NCI-H2081 treated with DMSO at 0.1 percent for 48 hours (cell line): ENCODE measurements at places on chromosomes 2 and 18.

DNA sequence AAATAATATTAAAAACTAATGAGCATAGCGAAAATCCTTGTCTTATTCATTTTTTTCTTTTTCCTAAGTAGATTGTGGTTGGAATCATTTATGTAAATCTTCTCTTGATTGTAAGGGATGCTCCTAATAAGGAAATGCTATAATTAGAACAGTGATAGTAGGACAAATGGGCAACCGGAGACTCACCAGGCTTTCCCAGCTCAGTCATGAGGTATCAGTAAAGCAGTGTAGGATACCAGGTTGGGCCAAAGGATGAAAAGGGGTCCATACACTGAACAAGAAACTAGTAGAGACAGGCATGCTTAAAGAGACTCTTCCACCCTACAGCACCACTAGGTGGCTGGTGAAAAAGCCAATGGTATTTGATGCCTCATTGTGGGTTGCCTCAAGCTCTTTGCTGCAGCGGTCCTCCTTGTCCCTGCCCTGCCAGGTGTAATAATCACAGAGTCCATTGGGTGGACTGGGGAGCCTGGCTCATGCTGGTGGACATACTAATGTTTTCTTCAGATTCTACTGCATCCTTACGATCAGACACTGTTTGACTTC, 71.4 kb upstream of the FAM98A start:
- no peak for DNase-seq

DNA sequence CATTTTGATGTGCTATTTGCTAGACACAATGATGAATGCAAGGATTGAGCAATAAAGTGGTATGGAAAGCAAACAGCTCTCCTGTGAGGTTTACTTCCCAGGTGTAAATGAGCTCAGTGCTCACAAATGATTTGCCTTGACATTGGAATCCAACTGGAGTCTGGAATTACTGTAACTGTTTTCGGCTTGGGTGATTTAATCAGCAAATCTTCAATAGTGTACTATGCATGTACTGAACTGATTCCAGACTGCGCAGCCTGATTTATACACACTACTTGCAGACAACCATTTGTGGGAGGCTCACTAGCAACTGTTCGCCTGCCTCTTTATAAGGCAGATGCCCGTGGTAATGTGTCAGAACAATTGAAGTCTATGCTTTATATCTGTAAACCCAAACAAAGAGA, 27.9 kb upstream of the SOX11 start:
- DNase-seq, result no peak

- DNase-seq, result no peak
These were observed 399.4 kb upstream of the CELF4 start for GRCh38 chr18:37964885-37965571.

DNA sequence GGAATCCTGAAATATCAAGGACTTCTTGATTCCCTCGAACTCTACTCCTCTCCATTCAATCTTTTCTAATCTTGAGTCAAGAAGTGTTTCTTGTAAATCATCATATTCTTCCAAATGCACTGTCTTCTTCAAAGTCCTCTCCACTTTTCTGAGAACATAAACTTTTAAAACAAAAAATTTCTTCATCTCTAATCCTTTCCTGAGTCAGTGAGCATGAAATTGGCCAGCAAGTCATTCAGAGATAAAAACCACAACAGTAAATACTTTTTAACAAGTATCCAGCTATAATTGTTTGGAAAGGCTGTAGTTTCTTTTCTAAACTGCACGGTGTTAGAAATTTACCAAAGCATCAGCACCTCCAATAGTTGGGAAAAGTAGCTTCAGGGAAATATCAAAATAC, 312.6 kb upstream of the GALNT5 start:
- no peak for DNase-seq

GRCh38 chr2:5730386-5730785, 38.2 kb downstream of the SOX11 start:
- DNase-seq, result no peak

- no peak for DNase-seq
These were observed 132.9 kb downstream of the SOCS6 start for GRCh38 chr18:70421471-70422390.

DNA sequence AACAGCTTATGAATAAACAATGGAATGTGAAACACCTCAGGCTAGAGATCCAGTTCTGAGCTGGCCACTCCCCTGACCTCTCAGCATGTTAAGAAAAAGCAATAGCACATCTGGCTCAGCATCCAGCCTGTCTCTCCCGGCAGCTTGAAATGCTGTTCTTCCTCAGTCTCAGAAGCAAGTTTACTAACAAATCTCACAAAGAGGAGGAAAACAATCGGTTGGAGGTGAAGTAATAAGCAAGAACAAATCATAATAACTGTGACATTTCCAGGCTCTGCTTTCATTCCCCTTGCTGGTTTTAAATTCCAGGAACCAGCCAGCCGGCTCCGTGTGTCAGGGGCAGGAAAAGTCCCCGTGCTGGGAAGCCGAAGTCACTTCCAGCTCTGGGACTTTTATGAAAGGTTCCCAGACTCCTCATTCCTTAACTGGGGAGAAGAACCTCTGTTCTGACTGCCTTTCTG, 133.9 kb upstream of the ARL4C start:
- no peak for DNase-seq

DNA sequence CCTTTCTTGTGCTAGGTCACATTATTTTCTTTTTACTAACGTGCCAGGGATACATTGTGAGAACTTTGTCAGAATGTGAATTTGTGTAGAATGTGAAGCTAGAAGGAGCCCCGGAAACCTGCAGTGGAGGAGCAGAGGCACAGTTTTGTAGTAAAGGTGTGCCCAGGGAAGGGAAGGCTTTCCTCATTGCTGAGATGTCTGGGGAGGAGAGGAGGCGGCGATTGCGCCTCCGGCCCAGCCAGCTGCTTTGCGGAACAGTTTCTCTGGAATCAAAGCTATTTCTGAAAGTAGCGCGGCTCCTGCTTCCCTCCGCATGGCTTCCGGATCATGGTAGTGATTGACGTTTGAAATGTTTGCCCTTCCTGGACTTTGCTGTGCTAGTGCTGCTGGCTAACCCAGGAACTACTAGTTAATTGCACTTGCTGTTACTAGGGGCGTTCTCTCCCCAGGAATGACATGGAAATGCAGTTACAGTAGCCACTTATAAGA, 83.1 kb upstream of the RBM44 start:
- DNase-seq, result no peak
